Stimulated activated CD8-positive, alpha-beta memory T cell treated with anti-CD3 and anti-CD28 coated beads, Interleukin-15, amount 100 ng/mL, for 48 hours (primary cell): ENCODE measurements at places on chromosomes 11 and 22.

DNA sequence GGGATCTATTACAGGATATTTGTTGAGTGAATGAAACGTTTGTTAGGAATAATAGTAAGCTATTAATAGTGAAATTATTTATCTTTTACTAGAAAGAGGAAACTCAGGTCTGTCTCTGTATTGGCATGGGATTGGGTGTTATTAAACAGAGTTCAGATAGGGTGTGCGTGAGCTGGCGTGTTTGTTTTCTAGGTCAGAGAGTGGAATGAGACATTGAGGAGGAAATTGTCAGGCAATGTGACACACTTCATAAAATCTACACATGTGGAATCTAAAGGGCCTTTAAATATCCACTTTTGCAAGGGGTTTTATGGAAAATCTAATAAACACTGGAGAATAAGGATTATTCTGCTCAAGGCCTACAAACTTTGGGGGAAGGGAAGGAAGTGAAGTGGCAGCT is 552.9 kb downstream of the NTM start:
- no peak for DNase-seq

DNA sequence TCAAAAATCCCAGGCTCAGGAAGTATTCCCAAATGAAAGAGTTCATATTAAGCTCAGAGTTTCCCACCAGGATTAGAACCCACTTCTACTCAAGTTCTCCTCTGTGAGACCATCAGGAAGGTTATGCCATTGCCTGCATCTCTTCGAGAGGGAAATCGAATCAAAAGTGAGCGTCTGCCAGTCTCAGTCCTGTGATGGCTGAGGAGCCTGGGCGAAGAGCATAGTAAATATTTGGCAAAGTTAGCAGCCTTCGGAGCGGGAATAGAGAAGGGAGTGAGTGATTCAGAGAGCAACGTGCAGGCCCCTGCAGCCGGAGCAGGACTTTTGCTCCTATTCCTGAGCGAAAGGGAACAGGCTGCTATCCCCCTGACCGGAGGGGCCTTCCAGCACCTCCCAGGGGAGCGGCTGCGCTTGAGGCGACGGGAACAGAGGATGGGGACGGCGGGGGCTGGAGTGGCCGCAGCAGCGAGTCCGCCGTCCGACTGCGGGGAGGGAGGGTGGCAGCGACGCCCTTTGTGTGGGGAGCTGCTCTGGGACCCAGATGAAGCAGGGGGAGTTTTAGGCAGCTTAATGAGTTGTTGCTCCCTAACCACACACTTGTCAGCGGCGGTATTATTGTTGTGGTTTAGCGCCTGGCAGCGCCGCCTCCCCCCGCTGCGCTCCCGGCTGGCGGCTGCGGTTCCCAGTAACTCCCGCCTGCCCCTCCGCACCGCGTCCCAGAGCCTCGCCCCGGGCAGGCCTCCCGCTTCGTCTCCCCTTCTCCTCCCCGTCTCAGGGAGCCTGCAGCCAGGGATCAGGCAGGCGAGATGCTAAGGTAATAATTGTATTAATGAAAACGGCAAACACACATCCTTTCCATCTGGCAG is 21.7 kb upstream of the NRGN start:
- DNase-seq: peak; percentile 2

GRCh38 chr22:22691055-22691454 is 46.6 kb downstream of the GGTLC2 start:
- no peak for DNase-seq

DNA sequence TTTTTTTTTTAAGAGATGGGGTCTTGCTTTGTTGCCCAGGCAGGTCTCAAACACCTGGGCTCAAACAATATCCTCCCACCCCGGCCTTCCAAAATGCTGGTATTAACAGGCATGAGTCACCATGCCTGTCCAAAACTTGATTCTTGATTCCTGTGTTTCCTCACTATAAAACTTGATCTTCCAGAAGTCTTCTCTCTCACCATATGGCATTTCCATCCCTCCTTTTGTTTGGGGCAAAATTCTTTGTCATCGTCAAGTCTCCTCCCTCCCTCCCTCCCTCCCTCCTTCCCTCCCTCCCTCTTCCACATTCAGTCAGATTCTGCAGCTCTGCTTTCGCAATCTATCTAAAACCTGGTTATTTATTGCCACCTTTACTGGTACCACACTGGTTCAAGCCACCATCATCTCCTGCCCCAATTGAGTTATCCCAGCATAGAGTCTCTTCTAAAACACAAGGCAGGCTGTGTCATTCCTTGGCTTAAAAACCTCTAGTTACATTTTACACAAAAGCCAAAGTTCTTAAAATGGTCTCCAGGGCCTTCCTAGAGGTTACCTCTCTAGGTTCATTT is 65.0 kb upstream of the HORMAD2 start:
- DNase-seq: no peak

DNA sequence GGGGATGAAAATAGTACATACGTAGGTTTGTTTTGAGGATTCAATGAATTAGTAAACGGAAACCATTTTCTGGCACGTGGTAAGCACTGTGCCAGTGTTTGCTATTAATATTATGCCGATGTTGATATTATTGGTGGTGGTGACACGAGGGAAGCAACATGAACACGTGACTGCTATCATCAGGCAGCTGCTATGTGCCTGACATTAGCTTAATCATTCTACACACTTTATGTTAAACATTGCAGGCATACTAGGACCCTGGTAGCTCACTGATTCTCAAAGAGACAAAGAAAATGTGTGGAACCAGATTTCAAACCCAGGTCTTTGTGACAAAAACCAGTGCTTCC is 656 bp downstream of the SRRD start:
- DNase-seq: no peak

- no peak for DNase-seq
These were observed 616.6 kb downstream of the LRRC4C start for GRCh38 chr11:40842750-40843339.
